ENCODE measurements at places on chromosomes 12 and 14.

GRCh38 chr12:93184672-93185368 lies 192.9 kb upstream of the NUDT4 start:
- DNase-seq = no peak

GRCh38 chr14:45246151-45246550 lies 6.9 kb downstream of the MIS18BP1 start:
- DNase-seq = no peak

GRCh38 chr14:29913566-29913965 lies 14.1 kb downstream of the PRKD1 start:
- DNase-seq = no peak

DNA sequence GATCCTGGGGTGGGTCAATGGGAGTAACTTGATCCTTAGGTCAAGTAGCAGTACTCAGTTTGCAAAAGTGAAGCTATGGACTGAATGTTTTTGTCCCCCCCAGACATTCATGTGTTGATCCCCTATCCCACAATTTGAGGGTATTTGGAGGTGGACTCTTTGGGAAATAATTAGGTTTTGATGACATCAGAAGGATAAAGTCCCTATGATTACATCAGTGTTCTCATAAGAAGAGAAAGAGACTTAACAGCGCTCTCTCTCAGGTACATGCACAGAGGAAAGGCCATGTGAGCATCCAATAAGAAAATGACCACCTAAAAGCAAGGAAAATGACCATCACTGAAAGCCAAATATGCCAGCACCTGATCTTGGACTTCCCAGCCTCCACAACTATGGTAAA lies 550.8 kb downstream of the FOXG1 start:
- DNase-seq = no peak

All from CD4-positive, alpha-beta T cell (primary cell).